Activated naive CD4-positive, alpha-beta T cell treated with anti-CD3 and anti-CD28 coated beads for 36 hours (primary cell): ENCODE measurements at places on chromosomes 7 and 10. TPM values are rescaled to one million over a fixed set of nuclear protein-coding genes. Genes with fewer than 3 reads are reported as not detected.

Gene THSD7A
- not detected for total RNA-seq

- peak; percentile 6 for DNase-seq
Observed at GRCh38 chr10:50990568-50991455, 83.5 kb upstream of the PRKG1 start.

- DNase-seq: no peak
Observed at GRCh38 chr7:133051066-133051465, 30.8 kb downstream of the CHCHD3 start.

GRCh38 chr7:31058122-31058521, 6.0 kb downstream of the ADCYAP1R1 start:
- peak; percentile 11 for DNase-seq

Gene RAMP3
- not detected for total RNA-seq

GRCh38 chr10:71459513-71459912, 62.8 kb downstream of the CDH23 start:
- DNase-seq: no peak

DNA sequence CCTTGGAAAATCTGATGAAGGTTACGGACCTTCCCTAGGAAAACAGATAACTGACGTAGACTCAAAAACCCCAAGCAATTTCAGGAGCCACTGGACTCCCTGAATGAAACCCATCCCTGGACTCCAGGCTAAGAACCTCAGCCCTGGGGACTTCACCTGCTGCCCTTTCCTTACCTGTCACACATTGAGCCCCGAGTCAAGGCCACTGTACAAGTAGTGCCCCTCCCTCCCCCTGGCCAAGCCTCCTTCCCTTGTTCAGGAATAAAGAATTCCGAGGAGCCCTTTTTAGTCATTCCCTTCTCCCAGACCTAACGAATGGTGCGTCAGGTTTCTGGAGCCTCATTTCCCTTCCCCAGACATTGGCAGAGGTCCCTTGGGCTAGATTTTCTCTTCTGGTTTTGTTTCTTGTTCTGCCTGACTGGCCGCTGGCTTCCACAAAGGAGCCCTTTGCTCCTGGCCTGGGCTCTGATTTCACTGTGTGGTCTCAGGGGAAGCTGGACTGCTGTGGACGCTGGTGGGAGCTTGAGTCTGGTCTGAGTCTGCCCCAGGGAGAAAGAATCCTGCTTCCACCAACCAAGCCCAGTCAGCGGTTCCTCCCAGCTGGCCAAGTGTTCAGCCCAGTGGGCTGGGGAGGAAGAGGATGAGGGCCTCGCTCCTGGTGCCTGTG, 31.7 kb downstream of the ZNF775 start:
- no peak for DNase-seq

Gene ADD3
- total RNA-seq: 85.2 TPM

Gene RAB19
- 5.2 TPM for total RNA-seq

- no peak for DNase-seq
Observed at GRCh38 chr7:144086730-144087129, 652 bp downstream of the OR2A12 start.

DNA sequence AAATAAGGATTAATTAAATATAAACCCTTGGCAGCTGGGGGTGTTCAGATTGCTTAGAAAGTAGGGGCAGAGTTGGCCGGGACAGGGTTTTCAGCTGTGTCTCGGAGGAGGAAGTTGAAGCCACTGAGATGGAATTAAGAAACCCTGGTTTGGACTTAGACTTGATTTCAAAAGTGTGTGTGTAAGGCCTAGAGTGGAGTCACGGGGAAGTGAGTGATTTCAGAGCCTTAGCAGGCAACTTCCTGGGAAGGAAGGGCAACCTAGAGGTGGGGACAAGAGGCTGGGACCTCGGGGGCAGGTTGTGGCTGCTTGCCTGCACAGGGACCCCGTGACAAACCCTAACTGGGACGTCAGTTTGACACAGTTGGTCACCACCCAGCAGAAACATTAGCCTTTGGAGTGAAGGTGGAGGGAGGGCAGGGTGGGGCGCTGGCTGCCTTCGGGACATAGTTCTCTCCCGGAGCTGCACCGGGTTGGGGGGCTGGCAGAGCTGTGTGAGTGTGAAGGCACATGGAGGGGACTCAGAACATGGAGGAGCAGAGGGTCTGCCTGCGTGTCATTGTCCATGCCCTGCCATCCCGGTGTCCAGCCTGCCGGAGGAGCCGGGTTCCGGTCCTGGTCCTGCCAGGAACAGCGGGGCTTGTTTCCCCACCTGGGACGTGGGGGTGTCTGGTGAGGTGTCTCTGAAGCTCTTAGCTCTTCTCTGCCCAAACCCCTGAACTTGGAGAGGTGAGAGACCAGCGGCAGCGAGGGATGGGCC, 1.8 kb downstream of the BRI3 start:
- no peak for DNase-seq

Gene OIT3
- total RNA-seq: not detected

GRCh38 chr10:49005270-49005669, 65.6 kb upstream of the LRRC18 start:
- no peak for DNase-seq

Gene CYP26A1
- not detected for total RNA-seq

DNA sequence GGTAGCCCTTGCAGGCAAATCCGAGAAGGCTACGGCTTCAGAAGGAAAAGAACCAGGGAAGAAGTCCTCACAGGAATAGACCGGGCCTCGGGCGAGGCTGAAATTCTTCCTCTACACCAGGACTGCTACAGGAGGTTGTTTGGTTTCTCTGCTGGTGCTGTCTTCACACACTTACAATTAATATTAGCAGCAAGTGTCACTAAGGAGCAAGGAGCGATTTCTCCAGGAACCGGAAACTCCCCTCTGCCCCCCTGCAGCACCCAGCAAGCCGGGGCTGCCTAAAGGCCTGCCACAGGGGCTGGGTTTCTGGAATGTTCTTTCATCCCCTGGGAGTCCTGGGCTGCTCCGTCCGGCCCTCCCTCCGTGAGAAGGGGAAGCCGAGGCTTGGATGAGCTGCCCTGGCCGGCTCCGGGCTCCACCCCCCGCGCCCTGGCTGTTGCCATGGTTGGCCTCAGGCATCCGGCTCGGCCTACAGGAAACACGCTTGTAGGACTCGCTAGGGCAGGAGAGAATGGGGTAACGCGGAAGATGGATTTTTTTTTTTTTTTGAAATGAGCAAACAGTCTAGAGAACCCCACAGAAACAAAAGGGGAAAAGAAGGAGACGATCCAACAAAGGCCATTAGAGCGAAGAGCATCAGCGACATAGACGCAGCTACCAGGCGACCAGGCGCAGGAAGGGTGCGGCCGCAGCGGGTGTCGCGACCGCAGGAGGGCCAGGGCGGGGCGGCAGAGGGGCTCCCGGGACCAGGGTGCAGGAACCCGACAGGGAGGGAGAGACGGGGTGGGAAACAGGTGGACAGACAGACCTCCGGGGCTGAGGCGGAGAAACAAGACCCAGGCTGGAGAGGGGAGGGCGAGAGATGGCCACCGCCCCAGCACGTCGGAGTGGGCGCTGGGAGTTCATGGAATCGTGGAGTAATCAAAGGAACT, 33.0 kb downstream of the EN2 start:
- DNase-seq: peak; percentile 55

DNA sequence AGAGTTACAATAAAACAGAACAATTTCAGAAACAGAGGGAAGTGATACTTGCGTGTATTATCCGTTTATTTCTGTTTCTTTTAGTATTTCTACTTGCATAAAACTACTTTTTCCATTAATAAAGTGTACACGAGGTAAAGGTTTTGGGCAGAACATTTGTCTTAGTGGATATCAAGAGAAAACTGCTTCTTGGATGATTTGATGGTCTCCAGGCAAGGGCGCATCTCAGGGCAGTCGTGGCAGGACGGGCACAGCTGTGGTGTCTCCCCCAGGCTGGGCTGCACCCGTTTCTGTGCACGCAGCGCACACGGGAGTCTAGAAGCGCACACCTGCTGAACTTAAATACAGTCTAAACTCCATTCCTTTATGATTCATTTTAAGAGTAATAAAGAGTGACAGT, 23.4 kb upstream of the RNF32 start:
- DNase-seq: no peak

Gene ABCC2
- total RNA-seq: 0.64 TPM

Gene MINDY4
- total RNA-seq: 1.2 TPM

GRCh38 chr10:68192113-68192512, 39.8 kb downstream of the ATOH7 start:
- DNase-seq: no peak

DNA sequence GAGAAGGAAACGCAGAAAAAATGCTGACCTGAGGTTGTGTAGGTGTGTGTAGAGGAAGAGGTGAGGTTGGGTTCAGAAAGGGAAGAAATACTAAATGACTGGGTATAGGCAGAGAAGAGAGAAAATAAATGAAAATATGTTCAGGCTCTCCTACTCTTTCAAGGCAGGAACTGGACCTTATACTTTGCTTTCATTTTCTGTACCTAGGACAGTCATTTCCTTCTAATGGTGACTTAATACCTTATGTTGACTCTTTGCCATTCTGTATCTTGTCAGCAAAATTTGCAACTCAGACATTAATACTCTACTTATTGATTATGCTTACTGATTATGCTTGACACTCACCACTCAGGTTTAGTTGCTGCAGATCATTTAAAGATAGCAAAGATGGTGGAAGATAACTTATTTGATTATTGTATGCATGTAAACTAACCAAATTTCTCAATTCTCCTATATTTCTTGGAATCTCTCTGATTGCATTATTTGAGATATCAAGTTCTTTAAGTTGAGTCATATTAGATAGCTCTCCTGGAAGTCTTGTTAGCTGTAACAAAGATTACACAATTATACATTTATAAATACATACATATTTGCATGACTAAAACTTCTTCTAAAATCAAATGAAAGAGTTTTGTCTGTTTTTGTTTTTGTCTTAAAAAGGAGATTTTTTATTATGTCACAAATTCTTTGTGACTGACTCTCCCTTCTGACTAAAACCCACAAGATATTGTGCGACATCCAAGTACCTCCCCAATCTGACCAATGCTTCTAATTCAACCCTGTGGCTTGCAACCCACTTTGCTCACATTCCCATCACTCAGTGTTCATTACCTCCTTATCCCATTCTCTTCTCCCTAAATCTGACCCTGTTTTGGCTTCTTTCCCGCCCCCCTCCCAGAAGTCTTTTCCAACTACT, 20.0 kb downstream of the LRRD1 start:
- DNase-seq: no peak

DNA sequence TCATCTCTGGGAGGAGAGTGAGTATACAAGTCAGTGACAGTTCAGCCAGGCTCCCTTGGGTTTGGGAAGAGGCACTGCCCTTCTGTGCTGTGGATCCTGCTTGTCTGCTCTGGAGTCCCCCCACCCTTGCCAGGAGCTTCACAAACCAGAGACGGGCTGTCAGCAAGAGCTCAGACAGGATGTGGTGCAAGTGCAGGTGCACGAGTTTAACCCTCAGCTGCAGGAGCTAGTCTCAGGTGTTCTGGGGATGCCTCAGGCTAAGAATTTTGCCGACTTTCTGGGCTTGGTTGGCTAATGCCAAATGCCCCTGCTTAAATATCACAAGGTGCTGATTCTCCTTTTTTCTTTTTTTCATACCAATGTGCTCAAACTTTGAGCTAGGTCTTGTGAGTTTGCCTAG, 22.3 kb downstream of the ZNF783 start:
- peak; percentile 62 for DNase-seq

Gene GRID2IP
- 0.12 TPM for total RNA-seq

- DNase-seq: no peak
Observed at GRCh38 chr10:70308121-70309060, 24.6 kb upstream of the NPFFR1 start.

DNA sequence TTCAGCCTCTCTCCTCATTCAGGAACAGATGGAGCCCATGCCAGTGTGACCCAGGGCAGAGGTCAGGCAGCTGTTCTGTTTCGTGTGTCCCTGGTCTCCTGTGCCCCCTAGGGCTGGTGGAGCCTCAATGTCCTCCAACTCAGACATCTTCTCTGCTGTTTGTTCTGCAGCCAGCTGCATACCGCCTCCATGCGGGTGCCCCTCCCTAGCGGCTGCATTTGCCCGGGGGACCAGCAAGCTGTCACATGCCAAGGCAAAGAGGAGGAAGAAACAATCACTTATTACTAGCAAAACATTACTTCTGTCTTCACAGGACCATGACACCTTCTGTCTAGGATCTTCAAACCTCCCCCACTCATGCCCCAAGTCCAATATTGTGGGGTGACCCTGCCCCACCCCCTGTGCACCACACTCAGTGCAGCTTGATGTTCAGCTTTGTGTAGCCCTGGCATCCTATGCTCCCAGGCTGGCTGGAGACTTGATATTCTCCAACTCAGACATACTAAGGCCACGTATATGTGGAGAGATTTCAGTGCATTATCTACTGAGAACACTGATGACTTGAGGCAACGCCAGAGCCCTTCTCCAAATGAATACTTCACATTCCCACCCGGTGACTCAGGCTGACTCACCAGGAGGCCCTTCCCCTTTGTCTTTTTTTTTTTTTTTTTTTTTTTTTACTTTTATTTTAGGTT, 188.9 kb downstream of the SKIDA1 start:
- peak; percentile 17 for DNase-seq

DNA sequence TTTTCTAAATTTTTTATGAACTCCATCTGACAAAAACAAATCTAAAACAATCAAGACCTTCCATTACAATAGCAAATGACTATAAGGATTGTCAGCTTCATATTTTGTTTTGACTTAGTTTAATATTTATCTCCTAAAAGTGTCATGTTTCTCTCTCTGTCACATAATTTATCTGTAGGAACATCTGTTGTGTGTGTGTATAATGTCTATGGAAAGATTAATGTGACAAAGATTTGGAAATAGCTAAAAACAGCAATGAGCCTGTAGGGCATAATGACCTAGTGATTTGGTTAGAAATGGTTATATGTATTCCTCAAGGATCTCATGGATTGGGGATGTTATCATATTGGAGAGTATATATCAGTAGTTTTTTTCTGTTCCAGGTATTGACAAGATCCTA, 69.6 kb upstream of the MDFIC start:
- DNase-seq: no peak

Gene TSPAN13
- 0.35 TPM for total RNA-seq

DNA sequence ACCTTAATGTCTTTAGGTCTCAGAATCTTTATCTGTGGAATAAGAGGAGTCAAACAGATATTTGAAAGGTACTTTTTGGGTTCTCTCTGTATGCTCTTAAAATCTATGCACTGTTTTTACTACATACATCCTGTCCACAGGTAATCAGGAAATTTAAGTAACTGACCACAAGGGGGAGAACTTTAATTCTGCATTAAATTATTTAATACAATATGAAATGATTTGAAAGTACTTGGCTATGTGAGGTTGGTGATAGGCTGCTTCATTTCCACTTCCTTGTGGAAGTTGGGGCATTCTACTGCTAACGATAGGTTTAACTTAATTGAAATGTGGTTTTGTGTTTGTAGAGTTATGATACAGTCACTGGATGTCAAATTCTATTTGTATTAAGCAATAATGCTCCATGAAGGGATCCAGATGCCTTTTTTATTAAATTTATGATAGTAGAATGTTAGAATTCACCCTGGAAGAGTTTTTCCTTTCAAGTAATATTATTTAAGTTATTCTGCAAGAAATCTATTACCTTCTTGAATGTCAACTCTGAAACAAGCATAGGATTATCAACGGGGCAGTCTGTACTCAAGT, 6.0 kb downstream of the TEX47 start:
- DNase-seq: no peak

Gene SPDYE2B
- total RNA-seq: not detected

GRCh38 chr7:7519056-7519455, 16.6 kb downstream of the COL28A1 start:
- no peak for DNase-seq
